Stimulated activated CD4-positive, alpha-beta T cell treated with anti-CD3 and anti-CD28 coated beads, Interleukin-12 subunit alpha, Interleukin-12 subunit beta, amount 100 ng/mL, for 48 hours (primary cell): ENCODE measurements at places on chromosomes 6 and 20.

- no peak for DNase-seq
Measured at GRCh38 chr20:33859157-33859695, 48.1 kb downstream of the CHMP4B start.

GRCh38 chr20:1415667-1416468 lies 23.0 kb upstream of the FKBP1A start:
- no peak for DNase-seq

DNA sequence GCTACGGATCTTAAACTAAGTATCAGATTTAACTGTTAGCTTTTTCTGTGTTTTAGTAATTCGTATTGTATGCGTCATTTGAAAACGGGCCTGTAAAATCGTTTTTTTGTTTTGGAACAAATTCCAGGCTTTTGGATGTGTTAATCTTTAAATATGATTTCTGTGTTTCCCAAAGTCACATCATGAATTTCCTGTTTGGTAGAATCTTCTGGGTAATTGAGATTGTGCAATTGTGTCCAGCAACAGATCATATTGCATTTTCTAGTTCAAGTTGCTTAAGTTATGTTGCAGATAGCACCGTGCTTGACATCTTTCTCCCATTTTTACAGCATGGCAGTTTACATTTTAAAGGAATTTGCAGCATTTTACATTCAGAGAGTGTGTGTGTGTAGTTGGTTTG lies 1.9 kb downstream of the MAPK14 start:
- DNase-seq = no peak

GRCh38 chr20:50272030-50272723 lies 81.5 kb downstream of the CEBPB start:
- no peak for DNase-seq

DNA sequence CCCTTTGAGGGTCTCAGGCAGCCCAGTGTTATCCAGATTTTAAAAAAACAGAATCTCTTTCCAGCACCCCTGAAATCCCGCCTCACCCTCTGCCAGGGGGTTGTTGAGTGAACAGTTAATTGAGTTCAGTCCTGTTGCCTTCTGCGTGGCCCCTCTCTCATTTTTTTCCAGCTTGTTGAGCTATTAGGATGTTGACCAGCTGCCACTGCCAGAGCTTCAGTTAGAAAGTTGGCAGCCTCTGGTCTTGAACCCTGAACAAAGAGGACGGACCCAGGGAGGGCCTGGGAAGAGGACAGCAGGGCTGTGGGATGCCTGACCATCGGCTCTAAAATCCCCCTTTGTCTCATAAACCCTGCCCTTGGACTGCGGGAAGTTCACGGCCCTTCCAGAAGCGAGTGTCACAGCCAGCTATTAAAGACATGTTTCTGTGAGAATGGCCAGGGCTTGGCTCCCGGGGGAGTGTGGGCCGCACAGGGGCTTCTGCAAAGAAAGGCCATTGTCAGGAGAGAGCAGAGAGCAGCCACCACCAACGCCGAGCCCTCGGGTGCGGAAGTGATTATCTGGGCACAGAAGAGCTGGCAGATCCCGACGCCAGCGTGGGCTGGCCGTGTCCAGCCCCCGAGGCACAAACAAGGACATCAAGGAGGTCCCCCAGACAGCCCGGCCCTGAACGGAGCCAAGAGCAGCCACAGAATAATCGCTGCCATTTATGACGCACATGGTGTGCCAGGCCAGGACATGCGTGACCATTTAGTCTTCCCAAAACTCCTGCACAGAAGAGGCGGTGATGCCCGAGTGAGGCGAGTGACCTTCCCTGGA lies 189.0 kb downstream of the ANKRD60 start:
- DNase-seq = no peak

DNA sequence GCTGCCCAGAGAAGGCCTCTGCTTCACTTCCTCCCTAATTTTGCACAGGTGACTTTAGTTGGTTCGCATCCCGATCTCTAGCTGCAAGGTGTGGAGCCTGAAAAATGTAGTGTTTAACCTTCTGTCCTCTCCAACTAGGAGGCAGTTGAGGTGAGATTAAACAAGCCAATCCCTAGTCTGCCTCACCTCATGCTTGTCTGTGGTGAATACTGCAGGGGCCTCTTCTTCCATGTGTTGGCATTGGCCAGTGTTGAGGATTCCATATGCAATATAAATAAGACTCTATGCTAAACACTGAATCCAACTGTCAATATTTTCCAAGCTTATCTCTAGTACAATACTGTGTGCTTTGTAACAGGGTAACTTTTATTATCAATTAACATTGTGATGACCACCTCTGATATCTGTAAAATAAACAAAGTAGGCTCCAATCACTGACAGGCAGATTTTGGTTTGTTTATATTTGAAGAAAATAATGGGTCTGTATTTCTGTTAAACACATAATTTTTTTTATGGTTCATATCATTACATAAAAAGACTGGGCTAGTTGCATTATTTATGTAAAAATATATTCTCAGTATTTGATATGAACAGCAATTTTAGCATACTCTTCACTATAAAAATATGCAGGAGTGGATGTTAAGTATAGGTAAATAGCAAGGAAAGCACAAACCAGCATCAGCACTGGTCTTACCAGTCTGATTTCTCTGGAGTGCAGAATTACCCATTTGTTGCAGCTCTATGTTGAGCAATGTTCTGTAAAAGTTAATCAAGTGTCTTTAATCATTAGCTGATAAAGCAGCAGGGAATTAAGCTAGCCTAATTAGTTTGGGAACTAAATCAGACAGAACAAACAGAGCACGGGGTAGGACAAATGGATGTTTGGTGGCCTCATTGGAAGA lies 74.0 kb downstream of the ANKRD6 start:
- DNase-seq = no peak

DNA sequence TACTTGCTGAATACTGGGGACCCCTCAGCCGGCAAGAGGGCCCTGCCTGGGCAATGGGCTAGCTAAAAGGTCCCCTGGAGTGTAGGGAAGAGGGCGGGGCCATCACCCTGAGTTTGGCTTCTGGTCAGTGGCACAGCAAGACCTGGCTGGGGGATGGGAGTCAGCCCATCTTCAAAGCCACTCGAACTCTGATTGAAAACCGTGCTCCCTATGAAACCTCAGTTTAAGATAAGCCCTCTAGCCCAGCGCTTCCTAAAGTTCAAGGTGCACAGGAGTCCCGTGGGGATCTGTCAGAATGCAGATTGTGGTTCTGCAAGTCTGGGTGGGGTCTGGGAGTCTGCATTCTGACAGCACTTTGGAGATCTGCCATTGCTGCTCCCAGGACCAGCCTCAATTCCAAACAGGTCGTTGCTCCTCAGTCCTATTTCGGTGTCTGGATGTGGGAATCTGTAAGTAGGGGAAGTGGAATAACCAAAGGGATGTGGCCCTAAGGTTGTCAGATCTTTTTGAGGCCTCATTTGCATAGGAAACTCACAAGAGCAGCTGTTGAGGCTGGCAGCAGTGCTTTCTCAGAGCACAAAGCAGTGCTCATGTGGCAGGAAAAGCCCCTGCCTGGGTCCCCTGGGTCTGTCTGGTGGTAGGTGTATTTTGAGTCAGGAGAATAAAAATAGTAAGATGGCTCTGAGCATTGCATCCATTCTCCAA lies 85.3 kb upstream of the SCP2D1 start:
- DNase-seq = no peak

GRCh38 chr20:35710039-35710438 lies 10.8 kb downstream of the ROMO1 start:
- DNase-seq = no peak

- DNase-seq = peak; percentile 34
Measured at GRCh38 chr6:104940893-104941728, 15.8 kb upstream of the LIN28B start.

DNA sequence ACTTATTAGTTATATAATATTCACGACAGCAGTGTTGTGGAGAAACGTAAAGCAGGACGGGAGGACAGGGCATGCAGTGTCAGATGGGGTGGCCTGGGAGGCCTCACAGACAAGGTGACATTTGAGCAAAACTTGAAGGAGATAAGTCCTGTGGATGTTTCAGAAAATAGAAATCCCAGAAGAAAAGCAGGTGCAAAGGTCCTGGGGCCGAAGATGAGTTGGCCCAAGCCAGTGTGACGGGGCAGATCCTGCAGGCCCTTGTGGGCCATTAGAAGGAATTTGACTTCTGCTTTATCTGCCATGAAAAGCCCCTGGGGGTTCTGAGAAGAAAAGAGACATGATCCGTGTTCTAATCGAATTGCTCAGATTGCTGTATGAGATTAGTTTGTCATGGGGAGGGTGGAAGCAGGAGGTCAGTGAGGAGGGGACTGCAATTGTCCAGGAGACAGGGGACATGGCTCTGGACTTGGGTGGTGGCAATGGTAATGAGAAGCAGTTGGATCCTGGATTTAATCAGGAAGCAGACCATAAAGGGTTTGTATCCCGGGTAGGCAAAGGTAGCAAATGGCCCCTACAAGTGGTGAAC lies 437.4 kb upstream of the SULF2 start:
- no peak for DNase-seq

DNA sequence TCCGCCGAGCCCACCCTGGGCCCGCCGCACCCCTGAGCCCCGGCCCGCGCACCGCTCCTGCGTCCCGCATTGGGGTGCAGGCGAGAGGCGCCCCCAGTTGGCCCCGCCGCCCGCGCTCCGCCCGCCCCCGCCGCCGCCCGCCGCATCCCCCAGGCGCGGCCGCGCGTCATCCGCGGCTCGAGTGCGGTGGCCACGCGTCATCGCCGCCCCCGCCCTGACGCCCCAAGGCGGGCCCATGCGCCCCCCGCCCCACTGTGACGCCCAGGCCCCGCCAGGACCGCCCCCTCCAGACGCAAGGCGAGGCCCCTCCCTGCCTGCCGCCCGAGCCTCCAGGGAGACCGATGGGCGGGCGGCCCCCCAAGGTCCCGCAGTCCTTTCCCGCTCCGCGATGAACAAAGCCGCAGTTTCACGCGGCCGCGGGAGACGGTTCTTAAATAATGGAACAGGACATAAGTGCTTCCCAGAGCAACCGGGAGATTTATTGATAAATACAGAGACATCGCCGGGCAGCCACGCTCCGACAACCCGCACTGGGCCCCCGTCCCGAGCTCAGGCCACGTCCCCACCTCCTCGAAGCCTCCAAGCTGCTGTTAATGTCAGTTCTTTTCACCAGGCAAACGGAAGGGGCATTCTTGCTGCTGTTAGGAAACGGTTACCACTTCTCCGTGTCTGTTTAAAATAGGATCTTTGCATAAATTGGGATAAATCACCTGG lies at the start of gene ANKRD60:
Gene ANKRD60, minus strand, starts transcription at position 170 of the 714 bp plus-strand sequence. Its CDS starts 0 bp downstream, at position 170.
- peak; percentile 16 for DNase-seq

DNA sequence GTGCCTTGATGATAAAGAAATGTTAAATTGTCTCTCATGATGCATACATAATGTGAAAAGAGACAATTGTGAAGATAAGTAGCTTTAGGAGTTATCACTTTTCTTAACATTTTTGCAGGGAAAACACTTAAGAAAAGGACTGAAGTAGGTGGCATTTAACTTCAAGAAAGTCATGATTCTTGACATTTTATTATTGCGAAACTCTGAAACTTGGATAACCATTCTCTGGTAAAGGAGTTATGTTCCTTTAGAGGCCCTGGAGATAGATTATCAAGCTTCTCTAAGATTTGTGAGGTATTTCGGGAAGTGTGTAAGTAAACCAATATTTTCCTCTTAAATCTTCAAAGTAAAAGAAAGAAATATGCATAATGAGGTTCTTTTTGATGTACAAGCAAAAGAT lies 38.5 kb downstream of the HTR1B start:
- DNase-seq = no peak

GRCh38 chr6:36515844-36516243 lies 31.4 kb downstream of the STK38 start:
- DNase-seq = no peak

DNA sequence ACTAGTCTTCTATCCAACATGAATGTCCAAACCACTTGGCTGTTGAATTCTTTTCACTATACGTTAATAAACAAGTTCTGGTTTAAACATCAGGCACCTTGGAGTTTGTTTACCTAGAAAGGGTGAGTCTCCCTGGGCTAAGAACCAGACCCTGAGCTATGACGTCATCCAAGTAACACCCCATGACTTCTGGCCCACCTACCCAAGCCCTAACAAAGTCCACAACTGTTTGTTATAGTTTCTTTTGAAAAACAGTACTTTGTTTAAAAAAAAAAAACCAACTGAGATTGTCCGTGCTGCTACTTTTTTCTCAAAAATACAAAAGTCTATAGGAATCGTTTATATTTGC lies 146.9 kb upstream of the BEND6 start:
- no peak for DNase-seq
